NCI-H2081 (cell line): ENCODE measurements at places on chromosomes 7 and 10.

- no peak for DNase-seq
Observed at GRCh38 chr10:58930500-58930899, 245.9 kb upstream of the PHYHIPL start.

GRCh38 chr7:17660116-17660515 is 280.2 kb downstream of the SNX13 start:
- no peak for DNase-seq

- DNase-seq: no peak
Observed at GRCh38 chr7:144936314-144936713, 100.5 kb upstream of the TPK1 start.

GRCh38 chr7:16667355-16667754 is 21.4 kb downstream of the BZW2 start:
- DNase-seq: no peak

DNA sequence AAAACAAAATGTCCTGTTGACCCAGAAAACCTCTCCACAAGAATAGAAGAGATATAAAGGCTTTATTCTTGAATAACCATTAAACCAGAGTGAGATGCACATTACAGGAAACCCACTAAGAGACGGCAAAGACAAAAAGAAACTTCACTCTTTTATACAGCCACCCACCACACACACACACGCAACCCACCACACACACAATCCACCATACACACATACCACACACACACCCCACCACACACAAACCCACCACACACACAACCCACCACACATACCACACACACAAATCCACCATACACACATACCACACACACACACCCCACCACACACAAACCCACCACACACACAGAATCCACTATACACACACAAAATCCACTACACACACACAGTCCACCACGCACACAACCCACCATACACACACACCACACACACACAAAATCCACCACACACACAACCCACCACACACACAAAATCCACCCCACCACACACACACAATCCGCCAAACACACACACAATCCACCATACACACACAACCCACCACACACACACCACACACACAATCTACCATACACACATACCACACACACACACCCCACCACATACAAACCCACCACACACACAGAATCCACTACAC is 9.5 kb upstream of the REPIN1 start:
- DNase-seq: no peak
